Inflammatory macrophage treated with lipopolysaccharide for 1 hour (primary cell): ENCODE measurements at places on chromosomes 7 and 10.

GRCh38 chr7:108026116-108026515 is 23.2 kb upstream of the LAMB1 start:
- no peak for DNase-seq

GRCh38 chr10:9198611-9199010 is 1144.1 kb downstream of the GATA3 start:
- DNase-seq, result no peak

DNA sequence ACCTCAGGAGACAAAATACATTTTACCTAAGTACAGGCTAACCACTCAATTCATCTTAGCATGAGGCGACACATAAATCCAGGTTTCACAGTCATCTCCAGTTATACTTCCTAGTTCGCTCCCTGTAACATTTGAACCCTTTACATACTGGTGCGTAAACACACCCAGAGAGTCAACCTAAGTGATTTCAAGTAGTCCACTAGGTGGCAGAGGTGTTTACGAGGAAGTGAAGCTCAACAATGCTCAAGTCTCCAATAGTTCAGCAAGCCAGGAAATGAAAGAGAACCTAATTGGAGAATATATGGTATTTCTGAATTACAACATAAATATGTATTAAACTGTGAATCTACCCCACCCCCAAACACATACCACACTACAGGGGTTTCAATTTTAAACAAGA is 76.3 kb upstream of the ABCB5 start:
- DNase-seq, result no peak

GRCh38 chr7:37476881-37477450 is 28.3 kb upstream of the ELMO1 start:
- no peak for DNase-seq

GRCh38 chr7:116630357-116630756 is 41.6 kb upstream of the MET start:
- no peak for DNase-seq

DNA sequence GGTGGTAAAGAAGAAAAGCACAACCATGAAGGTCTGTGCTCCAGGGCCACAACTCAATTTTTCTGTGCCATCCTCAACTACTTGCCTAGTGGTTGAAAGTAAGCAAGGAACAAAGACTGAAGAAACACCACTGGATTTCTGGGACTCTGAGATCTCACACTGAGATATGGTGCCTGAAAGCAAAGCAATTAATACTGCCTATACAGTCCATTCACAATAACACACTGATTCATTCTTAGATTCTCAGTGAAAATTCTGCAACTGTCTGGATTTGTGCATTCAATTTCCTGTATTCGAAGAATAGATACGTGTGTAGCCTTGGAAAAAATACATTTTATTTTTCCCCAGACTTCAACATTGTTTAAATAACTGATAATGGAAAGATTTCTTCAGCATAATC is 116.4 kb upstream of the FAM133B start:
- DNase-seq, result no peak

GRCh38 chr10:125844751-125845221 is 21.4 kb downstream of the BCCIP start:
- no peak for DNase-seq

- DNase-seq, result no peak
Measured at GRCh38 chr10:46540412-46541016, 15.9 kb downstream of the GPRIN2 start.

GRCh38 chr10:91555455-91555854 is 77.4 kb downstream of the PPP1R3C start:
- DNase-seq, result no peak

GRCh38 chr7:139714163-139714901 is 63.5 kb downstream of the HIPK2 start:
- no peak for DNase-seq
